ENCODE measurements at places on chromosomes 11 and 22. TPM values are rescaled to one million over a fixed set of nuclear protein-coding genes. Genes with fewer than 3 reads are reported as not detected.

Gene DNAJB7
- not detected for total RNA-seq

Gene RASSF10
- total RNA-seq, result 3.0 TPM

Gene SERHL2
- 0.23 TPM for total RNA-seq

Gene AMOTL1
- total RNA-seq, result 26.0 TPM

Gene LAYN
- total RNA-seq, result 20.8 TPM

Gene CECR2
- 2.5 TPM for total RNA-seq

Gene SCGB2A2
- total RNA-seq, result not detected

Gene KCNE3
- total RNA-seq, result 4.9 TPM

Gene PHETA2
- total RNA-seq, result 11.2 TPM

Gene C1QTNF6
- 2.1 TPM for total RNA-seq

Gene ALKBH3
- total RNA-seq, result 27.3 TPM

Gene TYR
- total RNA-seq, result not detected

Gene SCN2B
- total RNA-seq, result under 0.01 TPM

Gene IFITM1
- total RNA-seq, result 15.7 TPM

Gene THAP7
- total RNA-seq, result 36.6 TPM

Gene SAA4
- total RNA-seq, result 0.22 TPM

Gene MS4A12
- not detected for total RNA-seq

Gene PATE4
- not detected for total RNA-seq

Gene NPTXR
- total RNA-seq, result 0.72 TPM

Gene SART1
- total RNA-seq, result 28.8 TPM

Gene SAA2
- 15.2 TPM for total RNA-seq

Gene HBE1
- total RNA-seq, result not detected

Gene CRACR2B
- 55.7 TPM for total RNA-seq

Gene ASPHD2
- total RNA-seq, result 7.3 TPM

Gene MOGAT2
- not detected for total RNA-seq

Gene PRPF19
- total RNA-seq, result 159 TPM

Gene WT1
- 3.0 TPM for total RNA-seq

Gene DERL3
- total RNA-seq, result 0.12 TPM

Gene PDGFD
- total RNA-seq, result 2.0 TPM

Gene PDE3B
- 5.1 TPM for total RNA-seq

Gene VPREB1
- not detected for total RNA-seq

Gene AQP11
- 0.58 TPM for total RNA-seq

Gene OR8K5
- not detected for total RNA-seq
